ENCODE measurements at places on chromosomes 16 and 17.

- no peak overlapping the region for H3K27ac ChIP-seq
- no peak for DNase-seq
- H3K36me3 ChIP-seq, result no peaks in the 10 kb centered on the region
- H3K4me3 ChIP-seq, result no peak overlapping the region
These were observed 13.6 kb upstream of the DNASE1 start for GRCh38 chr16:3640632-3641501.

DNA sequence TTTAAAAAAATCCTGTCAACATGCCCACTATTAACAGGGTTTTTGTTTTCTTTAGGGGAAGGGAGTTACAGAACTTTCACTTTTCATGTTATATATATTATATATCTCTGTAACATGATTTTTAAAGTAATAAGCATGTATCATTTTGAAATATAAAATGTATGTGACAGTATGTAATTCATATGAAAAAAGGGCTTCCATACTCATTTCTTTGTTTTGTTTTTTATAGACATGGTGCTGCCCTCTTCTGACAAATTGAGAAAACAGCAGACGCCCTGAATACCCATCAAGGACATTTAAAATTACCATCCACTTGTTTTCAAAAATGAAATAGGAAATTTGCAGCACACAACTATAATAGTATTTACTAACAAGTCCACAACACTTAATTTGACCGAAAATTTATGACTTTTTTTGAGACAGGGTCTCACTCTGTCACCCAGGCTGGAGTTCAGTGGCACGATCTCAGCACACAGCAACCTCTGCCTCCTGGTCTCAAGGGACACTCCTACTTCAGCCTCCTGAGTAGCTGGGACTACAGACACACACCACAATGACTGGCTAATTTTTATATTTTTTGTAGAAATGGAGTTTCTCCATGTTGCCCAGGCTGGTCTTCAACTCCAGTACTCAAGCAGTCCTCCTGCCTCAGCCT, 30.4 kb downstream of the CFDP1 start:
- H3K27me3 ChIP-seq, result no peaks in the 10 kb centered on the region
- peaks cover 19% of the 10 kb centered on the region for H3K4me1 ChIP-seq
- H3K36me3 ChIP-seq, result peaks cover 10% of the 10 kb centered on the region
- no peak overlapping the region for H3K4me3 ChIP-seq

DNA sequence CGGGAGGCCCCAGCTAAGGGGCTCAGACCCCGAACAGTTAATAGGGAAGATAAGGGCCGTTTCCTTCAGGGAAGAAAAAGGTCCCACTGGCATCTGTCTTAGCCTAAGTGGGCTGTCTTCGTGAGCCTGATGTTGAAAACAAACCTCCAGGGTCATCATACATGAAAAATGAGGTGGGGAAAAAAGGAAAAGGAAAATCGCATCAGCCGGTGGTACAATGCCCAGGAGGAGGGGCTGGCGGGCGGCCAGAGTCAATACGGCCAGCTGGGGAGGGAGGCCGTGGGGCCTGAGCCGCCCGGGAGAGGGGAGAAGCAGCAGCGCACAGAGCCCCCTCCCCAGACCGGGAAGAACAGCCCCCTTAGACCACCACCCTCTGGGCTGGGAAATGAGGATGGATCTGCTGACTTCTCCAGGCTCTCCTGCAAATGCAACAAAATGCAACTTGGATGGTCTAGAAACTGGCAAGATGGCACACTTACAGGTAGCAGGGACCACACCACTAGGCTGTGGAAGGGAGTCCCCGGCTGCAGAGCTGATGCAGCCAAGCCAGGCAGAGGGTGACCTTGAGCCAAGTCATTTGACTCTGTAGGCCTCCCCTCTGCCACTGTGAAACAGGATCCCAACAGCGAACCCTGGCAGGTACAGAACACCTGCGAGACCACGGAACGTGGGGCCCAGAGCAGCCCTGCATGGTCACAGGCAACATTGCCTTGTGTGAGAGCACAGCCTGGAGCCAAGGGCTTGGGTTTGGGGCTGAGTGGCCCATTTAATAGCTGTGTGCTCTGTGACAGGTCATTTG, 448.5 kb downstream of the SOX9 start:
- peaks cover 5% of the 10 kb centered on the region for H3K4me1 ChIP-seq
- peaks cover 4% of the 10 kb centered on the region for H3K27me3 ChIP-seq
- H3K36me3 ChIP-seq, result no peaks in the 10 kb centered on the region
- H3K27ac ChIP-seq, result no peak overlapping the region
- DNase-seq, result no peak

DNA sequence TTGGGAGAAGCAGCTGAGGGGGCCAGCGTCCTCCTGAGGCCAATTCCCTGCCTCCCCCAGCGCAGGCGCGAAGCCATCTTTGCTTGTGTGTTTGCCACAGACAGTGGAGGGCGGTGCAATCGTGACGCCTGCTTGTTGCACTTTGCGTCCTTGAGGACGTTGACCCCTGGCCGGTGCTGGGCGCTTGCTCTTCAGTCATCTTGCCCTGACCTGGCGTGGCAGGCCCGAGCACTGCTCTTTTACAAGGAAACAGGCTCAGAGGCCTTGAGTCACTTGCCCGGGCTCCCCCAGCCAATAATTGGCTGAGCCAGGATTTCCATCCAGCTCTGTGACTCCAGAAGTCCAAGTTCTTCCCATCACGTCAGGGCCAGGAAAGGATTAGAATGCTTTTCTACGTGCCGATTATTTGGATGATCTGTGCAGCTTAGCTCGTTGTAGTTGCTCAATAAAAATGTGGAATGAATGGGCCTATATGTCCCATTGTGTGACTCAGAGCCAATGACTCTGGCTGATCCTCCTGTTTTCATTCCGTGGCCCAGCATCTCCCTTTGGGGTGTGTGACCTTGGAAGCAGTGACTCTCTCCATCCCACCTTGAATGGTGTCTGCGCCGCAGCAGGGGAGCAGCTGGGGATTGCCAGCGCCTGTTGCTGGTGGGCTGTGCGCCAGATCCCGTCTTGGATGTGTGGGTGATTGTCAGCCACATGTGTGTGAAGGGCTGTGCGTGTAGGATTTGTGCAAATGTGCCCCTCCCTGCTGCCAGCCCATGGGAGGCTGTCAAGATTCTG, 214.1 kb downstream of the SEC14L1 start:
- DNase-seq, result no peak
- no peaks in the 10 kb centered on the region for H3K27me3 ChIP-seq
- H3K27ac ChIP-seq, result no peak overlapping the region
- H3K4me1 ChIP-seq, result peaks cover 20% of the 10 kb centered on the region
- no peaks in the 10 kb centered on the region for H3K36me3 ChIP-seq

DNA sequence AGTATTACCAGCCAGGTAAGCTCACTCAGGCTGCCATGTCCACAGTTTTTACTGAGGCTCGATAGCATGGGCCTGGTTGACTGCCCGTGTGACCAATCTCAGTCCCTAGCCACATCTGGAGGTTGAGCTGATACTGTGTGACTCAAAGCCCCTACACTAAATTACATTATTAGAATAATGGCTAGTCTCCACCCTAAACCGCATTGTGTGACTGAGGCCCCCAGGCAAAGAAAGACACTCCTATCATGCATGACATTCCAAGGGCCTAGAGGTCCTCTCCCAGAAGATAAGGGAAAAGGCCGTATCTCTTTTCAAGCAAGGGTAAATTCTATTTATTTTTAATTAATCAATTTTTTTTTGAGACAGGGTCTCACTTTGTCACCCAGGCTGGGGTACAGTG, 505.3 kb downstream of the HAPSTR1 start:
- no peak overlapping the region for H3K4me3 ChIP-seq
- H3K27me3 ChIP-seq, result no peaks in the 10 kb centered on the region
- H3K27ac ChIP-seq, result no peak overlapping the region
- no peaks in the 10 kb centered on the region for H3K36me3 ChIP-seq

DNA sequence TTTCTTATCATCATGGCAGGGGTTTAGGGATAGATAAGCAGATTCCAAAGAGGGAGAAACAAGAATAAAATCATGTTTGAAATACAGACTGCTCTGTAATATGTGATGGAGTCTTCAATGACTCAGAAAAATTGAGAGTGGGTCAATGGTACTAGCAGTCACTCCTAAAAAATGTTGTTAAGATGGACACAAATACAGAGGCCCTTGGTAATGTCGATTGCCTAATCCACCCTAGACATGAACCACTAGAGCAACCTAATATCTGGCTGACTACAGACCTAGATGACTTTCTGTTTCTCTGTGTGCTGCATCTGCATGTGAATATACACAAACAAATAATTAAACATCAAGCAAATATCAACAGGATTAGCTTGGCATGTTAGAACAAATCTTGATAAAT, 135.8 kb downstream of the CDH8 start:
- no peak for DNase-seq
- no peak overlapping the region for H3K27ac ChIP-seq
- no peaks in the 10 kb centered on the region for H3K4me1 ChIP-seq
- no peaks in the 10 kb centered on the region for H3K36me3 ChIP-seq
- H3K4me3 ChIP-seq, result no peak overlapping the region

DNA sequence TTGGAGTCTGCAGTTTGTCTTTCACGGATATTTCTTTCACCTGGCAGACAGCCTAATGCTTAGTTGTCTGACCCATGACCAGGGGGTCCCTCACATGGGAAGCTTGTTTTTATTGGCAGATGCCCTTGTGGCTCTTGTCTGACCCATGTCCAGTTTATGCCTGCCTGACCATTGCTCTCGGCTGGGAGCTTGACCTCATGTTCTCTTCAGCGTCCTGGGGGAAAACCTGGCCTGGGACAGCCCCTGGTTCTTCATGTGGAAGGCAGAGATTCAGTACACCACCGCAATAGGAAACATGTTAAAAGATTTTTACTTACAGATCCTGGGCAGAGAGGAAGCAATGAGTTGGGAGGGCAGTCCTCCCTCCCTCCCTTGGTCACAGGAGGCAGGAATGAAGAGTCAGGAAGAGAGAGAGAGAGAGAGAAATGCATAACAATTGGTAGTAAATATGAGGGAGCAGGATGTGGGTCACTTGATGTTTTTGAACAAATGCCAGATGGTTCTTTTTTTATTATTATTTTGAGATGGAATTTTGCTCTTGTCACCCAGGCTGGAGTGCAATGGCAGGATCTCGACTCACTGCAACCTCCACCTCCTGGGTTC, 302.7 kb upstream of the MYOCD start:
- no peak overlapping the region for H3K4me3 ChIP-seq
- no peaks in the 10 kb centered on the region for H3K36me3 ChIP-seq
- H3K27ac ChIP-seq, result no peak overlapping the region
- H3K27me3 ChIP-seq, result peaks cover 2% of the 10 kb centered on the region

DNA sequence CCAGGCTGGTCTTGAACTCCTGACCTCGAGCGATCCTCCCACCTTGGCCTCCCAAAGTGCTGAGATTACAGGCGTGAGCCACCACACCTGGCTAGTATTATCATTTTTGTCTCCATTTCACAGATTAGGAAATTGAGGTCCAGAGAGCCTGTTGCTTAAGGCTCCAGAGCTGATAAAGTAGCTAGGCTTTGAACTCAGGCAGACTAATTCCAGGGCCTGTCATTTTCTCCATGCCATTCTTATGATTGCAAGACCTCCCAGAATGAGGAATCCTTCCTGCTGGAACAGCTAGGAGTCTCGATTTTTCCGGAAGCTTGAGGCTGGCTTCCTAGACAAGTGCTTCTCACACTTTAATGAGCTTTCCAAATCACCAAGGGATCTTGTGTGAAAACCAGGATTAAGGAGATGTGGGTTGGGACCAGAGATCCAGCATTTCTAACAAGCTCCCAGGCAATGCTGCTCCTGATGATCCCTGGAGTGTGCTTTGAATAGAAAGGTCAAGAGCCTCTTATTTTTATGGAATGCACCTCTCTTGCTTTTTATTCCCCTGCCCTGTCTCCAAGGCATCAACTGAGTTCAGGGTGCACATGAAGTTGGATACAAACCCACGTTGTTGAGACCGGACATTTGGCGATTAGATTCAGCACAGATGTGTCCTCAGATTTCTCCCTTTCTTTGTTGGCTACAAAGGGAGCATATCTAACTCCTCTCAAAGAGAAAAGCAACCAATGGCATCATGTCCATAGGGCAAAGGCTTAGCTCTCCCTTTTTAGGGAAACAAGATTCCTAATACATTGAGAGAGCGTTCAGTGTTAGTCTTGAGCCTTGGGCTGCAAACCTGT, 40.3 kb upstream of the FAM20A start:
- H3K36me3 ChIP-seq, result no peaks in the 10 kb centered on the region
- no peak overlapping the region for H3K4me3 ChIP-seq
- no peak overlapping the region for H3K27ac ChIP-seq
- DNase-seq, result no peak

Data from activated CD8-positive, alpha-beta T cell treated with anti-CD3 and anti-CD28 coated beads for 36 hours (primary cell).